ENCODE measurements at places on chromosomes 13 and 19. TPM values are rescaled to one million over a fixed set of nuclear protein-coding genes. Genes with fewer than 3 reads are reported as not detected.

The FFAR1 gene
- total RNA-seq, result 0.07 TPM

The GPR12 gene
- total RNA-seq, result not detected

The HSH2D gene
- 60.5 TPM for total RNA-seq

The ZNF230 gene
- total RNA-seq, result 6.2 TPM

The SLC27A1 gene
- total RNA-seq, result 1.4 TPM

The S1PR4 gene
- 179 TPM for total RNA-seq

The TPTE2 gene
- total RNA-seq, result 0.12 TPM

The PNMA8C gene
- not detected for total RNA-seq

The ZNF506 gene
- 22.5 TPM for total RNA-seq

The CASP14 gene
- not detected for total RNA-seq

The NPHS1 gene
- not detected for total RNA-seq

The LHB gene
- total RNA-seq, result not detected

The CNN1 gene
- not detected for total RNA-seq

The LIN7B gene
- total RNA-seq, result 3.4 TPM

The ONECUT3 gene
- not detected for total RNA-seq

The U2AF2 gene
- total RNA-seq, result 258 TPM

The COG6 gene
- 23.2 TPM for total RNA-seq

The ZNF222 gene
- total RNA-seq, result 2.2 TPM

Data from T-helper 1 cell treated with Interleukin-12 subunit alpha and Interleukin-12 subunit beta and Interleukin-4 antibody, amounts not matched to agents 30 ng/mL and 1 ng/mL, for 36 hours (primary cell).